ENCODE measurements at places on chromosomes 2 and 18.
A peak's percentile ranks its signal among the peaks of the same experiment; 100 is the strongest.

GRCh38 chr18:59249199-59249774, 24.0 kb downstream of the RAX start:
- peaks cover 13% of the 10 kb centered on the region for H3K27me3 ChIP-seq
- H3K36me3 ChIP-seq, result no peaks in the 10 kb centered on the region
- no peak overlapping the region for H3K27ac ChIP-seq
- no peaks in the 10 kb centered on the region for H3K4me1 ChIP-seq
- DNase-seq, result peak; percentile 54
- H3K4me3 ChIP-seq, result no peak overlapping the region

GRCh38 chr2:147718831-147719230, 126.0 kb upstream of the ACVR2A start:
- no peaks in the 10 kb centered on the region for H3K36me3 ChIP-seq
- H3K27ac ChIP-seq, result no peak overlapping the region
- H3K4me3 ChIP-seq, result no peak overlapping the region
- DNase-seq, result no peak

DNA sequence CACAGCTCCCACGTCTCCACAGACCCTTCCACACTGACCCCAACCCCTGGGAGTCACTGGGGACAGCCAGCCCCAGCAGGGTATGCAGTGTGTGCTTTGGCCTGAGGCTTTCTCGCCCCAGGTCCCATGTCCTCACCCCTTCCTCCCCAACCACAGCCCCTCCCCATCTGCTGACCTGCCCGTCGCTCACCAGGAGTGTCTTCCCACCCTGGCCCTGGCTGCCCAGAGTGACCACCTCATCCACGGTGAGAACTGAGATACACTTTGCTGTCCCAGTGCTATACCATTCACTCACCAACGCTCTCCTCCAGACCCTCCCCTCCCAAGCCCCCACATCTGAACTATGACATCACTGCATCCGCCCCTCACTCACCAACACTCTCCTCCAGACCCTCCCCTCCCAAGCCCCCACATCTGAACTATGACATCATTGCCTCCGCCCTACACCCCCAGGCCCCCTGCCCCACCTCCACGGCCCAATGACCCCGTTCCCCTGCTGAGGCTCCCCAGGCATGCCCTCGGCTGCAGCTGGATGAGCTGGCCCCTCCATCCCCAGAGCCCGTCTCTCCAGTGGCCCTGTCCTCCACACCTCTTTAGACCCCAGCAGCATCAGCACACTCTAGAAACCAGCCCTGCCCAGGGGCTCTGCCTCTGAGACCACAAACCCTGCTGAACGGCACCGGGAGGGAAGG, 55.2 kb downstream of the ANKMY1 start:
- no peak for DNase-seq
- H3K27me3 ChIP-seq, result no peaks in the 10 kb centered on the region
- H3K4me3 ChIP-seq, result no peak overlapping the region

DNA sequence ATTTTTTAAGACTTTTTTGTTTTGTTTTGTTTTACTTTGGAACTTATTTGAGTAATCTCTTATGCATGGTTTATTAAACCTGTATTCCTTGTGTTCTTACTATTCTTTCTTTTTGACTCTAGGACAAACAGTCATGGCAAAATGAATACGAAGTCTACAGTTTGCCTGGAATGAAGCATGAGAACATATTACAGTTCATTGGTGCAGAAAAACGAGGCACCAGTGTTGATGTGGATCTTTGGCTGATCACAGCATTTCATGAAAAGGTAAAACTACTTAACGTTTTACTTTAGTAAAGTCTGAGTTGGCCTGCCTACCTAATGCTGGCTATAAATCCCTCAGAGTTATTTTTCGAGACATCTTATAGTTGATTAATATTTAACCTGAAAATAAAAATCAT, 72.3 kb downstream of the ACVR2A start:
- DNase-seq, result no peak
- no peak overlapping the region for H3K4me3 ChIP-seq
- no peaks in the 10 kb centered on the region for H3K27me3 ChIP-seq
- H3K27ac ChIP-seq, result no peak overlapping the region

- H3K4me1 ChIP-seq, result no peaks in the 10 kb centered on the region
- no peaks in the 10 kb centered on the region for H3K36me3 ChIP-seq
- no peak for DNase-seq
- H3K27me3 ChIP-seq, result no peaks in the 10 kb centered on the region
- H3K4me3 ChIP-seq, result no peak overlapping the region
Measured at GRCh38 chr2:18612133-18612532, 22.8 kb upstream of the NT5C1B start.

- DNase-seq, result no peak
- H3K27me3 ChIP-seq, result no peaks in the 10 kb centered on the region
- no peak overlapping the region for H3K4me3 ChIP-seq
- H3K4me1 ChIP-seq, result no peaks in the 10 kb centered on the region
- no peaks in the 10 kb centered on the region for H3K36me3 ChIP-seq
- H3K27ac ChIP-seq, result no peak overlapping the region
Measured at GRCh38 chr18:58449464-58449863, 179.4 kb downstream of the ALPK2 start.

GRCh38 chr2:205867371-205867770, 185.1 kb downstream of the NRP2 start:
- H3K27ac ChIP-seq, result no peak overlapping the region
- no peaks in the 10 kb centered on the region for H3K36me3 ChIP-seq
- H3K4me1 ChIP-seq, result no peaks in the 10 kb centered on the region
- H3K4me3 ChIP-seq, result no peak overlapping the region
- H3K27me3 ChIP-seq, result no peaks in the 10 kb centered on the region
- no peak for DNase-seq
